GF-D8 (cell line): ENCODE measurements at places on chromosomes 2 and 18.
A peak's percentile ranks its signal among the peaks of the same experiment; 100 is the strongest.

GRCh38 chr2:238462782-238463396, 36.2 kb downstream of the ASB1 start:
- peak; percentile 9 for DNase-seq

DNA sequence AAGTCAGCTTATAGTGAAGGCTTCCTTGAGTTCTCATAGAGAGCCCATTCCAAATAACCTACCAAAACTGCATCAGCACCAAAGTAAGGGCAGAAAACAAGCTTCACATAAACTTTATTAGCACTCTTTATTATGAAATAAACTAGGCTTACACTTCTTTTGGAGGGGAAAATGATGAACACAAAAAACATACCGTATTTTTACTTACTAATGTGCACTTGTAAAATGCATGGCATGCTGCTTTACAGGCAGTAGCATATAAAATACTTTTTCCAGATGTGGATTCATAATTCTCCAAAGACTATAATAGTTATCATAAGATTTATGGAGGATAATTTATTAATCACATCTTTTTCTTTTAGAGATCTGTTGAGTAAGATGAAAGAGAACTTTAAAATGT, 133.9 kb downstream of the OSR1 start:
- no peak for DNase-seq

DNA sequence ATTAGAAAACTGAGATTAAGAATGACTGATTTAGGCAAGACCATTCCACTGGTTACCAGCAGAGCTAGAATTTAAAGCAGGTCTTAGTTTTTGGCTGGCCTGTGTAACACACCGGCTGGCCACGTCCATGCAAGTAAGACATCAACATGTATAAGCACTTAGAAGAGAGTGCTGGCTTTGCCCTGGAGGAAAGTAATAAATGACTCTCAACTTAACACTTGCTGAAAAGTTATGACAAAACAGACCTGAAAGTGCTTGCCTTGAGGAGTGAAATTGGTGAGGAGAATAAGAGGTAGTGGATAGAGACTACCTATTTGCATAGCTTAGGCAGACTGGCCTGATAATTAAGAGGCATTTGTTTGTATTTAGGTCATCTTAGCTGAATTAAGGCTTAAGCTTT, 165.7 kb upstream of the KCNJ3 start:
- no peak for DNase-seq

GRCh38 chr2:172996387-172996961, 79.2 kb upstream of the MAP3K20 start:
- no peak for DNase-seq

- DNase-seq, result no peak
Observed at GRCh38 chr2:111930875-111931274, 32.5 kb downstream of the MERTK start.

GRCh38 chr2:20474757-20475566, 28.1 kb downstream of the RHOB start:
- DNase-seq, result no peak

DNA sequence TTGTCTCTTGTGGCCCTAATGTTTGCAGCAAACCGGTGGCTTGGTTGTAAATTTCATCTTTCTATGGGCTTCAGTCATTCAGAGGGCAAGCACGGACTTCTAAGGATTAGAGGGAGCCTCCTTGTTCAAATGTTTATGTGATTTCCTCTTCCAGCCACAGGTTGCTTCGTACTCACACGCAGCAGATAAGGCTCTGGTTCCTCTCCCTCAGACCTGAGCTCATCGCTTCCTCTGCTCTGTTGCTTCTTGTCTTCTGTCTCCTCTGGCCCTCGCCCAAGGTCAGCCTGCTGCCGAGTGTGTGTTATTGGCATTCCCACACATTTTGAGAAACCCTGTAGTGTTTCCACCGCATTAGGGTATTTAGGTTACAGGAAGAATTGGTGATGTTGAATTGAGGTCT, 44.0 kb downstream of the MYL12B start:
- no peak for DNase-seq

DNA sequence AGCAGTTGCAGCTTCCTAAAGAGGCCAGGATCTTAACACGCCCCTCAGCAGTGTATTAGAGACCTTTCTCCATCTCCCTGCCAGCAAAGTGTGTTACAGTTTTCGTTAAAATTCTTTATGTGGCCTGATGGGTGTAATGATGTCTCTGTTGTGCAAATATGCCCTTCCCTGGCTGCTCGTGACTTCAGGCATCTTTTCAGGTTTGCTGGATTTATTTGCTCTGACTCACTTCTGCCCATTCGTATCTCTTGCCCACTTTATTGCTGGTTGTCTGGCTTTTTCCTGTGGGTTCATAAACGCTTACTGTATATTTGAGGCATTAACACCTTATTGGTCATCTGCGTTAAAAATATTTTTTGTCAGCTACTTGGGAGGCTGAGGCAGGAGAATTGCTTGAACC, 134.5 kb downstream of the ASB1 start:
- no peak for DNase-seq
